Left kidney (tissue), 8 donors: ENCODE measurements at places on chromosomes 3 and 15. TPM values are rescaled to one million over a fixed set of nuclear protein-coding genes. Genes with fewer than 3 reads are reported as not detected.

DNA sequence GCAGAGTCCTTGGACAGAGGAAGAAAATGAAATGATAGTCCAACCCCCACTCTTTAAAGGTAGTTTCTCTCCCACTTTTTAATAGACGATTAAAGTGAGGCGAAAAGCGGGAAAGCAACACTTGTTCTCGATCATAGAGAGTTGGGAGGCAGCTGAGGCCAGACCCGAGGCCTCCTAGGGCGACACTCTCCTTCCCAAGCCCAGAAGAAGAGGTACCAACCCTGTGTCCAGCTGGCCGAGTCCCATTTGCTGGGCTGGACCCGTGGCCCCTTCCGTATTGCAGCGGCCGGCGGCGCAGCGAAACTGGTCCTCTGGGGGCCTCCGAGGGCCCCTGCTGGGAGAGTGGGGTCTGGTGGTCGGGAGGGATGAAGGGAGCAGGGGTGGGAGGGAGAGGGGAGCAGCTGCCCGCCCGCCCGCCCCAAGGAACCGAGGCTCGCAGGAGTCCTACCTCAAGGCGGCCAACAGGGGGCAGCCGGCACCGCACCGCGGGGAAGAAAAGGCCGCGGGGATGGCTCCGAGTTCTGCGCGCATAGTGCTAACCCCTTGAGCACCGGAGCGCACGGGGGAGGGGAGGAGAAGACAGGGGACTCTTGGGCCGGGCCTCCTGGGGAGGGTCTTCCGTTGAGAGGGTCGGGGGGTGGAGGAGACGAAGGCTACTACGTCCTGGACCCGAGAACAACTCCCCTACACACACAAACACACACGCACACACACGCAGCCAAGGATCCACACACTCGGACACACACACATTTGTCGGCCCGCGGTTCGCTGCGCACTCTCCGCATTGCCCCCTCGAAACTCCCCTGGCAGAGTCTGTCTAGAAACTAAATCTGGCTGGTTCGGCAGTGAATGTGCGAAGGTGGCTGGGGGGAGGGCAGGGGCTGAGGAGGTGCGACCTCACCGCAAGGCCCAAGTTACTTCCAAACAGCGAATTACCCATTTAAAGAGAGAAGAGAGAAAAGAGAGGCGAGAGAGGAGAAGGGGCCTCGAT, 2.0 kb downstream of the WNT5A start:
- DNase-seq: peak; percentile 84

The VPS39 gene
- polyA plus RNA-seq: 98.5 TPM

The SLC28A1 gene
- 7.5 TPM for polyA plus RNA-seq

GRCh38 chr3:187015903-187016638, 85.7 kb downstream of the ST6GAL1 start:
- no peak for DNase-seq

DNA sequence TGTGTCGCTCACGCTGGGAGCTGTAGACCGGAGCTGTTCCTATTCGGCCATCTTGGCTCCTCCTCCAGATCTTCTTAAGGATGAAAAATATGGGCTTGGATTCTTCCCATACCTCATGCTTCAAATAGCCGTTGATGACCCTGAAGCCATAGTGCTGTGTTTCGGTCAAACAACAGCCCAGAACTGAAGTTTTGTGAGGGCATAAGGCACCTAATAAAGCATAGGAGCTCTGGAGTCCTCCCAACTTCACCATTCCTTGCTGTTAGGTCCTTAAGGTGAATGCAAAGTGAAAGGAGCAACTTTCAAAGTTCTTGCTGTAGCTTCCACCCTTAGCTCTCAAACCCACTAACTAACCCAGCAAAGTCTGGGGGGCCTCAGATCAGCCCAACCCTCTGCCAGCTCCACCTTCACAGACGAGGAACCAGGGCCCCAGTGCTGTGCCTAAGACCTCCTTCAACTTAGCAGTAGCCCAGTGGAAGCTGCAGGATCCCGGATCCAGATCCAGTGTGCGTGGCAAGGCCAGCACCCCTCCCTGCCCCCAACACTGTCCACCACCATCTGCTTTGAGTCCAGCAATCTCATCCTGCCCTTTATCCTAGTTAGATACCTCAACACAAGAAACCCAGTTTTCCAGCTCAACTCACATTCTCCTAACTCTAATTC, at the start of gene GRK7:
Gene GRK7 (plus strand): TSS at position 321 of the 663 bp plus-strand sequence. CDS start 14,877 bp downstream, outside the sequence.
- DNase-seq: no peak

The LYSMD4 gene
- polyA plus RNA-seq: 15.6 TPM

The SEMA6D gene
- polyA plus RNA-seq: 41.4 TPM

DNA sequence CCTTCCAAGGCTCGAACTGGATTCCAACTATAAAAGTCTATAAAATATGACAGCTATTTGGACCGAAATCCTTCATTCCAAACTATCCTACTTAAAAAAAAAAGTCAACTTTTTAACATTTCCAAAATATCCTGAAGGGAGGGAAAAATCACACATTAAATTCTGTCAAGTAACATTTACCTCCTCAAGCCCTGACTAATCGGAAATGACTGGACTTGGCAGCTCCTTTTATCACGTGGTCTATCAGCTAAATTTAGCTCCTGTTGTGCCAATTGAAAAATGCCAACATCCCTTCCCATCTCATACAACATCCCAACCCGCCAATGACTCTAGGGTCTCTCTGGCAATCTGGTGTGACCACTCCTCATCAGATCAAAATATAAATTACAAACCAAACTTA, 297.9 kb downstream of the FHIT start:
- no peak for DNase-seq

DNA sequence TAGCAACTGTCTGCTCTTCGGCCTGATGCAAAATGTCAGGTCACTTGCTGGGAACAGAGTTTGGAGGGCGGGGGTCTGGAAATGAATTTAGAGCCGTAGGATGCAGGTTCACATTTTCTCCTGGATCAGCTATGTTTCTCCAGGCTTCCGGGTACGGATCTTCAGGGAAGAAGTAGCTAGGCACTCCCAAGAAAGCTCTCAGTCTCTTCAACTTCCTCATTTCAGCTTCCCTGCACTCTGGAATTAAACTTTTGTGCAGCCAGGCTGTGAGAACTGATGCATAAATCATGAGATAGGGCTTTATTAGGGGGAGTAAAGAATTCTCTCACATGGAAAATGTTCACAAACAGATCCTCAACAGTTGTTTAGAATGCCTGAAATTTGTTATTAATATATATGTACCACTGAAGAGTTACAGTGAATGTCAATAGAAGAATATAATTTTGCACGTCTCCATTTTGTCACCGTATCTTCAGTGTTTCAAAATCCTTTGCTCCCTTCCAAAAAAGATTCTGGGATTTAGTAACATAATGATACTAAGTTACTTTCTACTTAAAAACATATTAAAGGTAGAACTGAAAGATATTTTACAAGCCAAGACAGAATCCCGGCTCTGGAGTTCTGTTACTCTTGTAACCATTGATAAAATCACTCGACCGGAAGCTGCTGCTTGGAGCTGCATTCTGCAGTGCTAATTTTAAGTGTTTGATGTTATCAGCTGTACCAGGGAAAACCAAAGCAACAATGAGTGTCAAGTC, 178.5 kb upstream of the P2RY1 start:
- peak; percentile 38 for DNase-seq

The LTK gene
- 1.7 TPM for polyA plus RNA-seq

The ZDHHC23 gene
- polyA plus RNA-seq: 20.9 TPM

DNA sequence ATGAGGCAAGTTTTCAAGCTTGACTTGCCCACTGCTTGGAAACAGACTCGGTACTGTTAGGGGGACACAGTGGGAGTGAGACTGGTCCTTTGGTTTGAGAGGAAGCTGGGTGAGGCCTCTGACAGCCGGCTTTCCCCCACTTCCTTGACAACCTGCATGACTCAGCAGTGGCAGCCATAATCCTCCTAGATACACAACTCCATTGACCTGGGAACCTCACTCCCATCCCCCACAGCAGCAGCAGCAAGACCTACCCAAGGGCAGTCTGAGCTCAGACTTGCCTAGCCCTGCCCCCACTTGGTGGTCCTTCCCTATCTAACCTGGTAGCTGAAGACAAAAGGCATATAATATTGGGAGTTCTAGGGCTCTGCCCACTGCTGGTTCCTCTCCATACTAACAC, 1043.5 kb upstream of the ALCAM start:
- DNase-seq: no peak

- no peak for DNase-seq
These were observed 54.1 kb upstream of the PPIB start for GRCh38 chr15:64216730-64217428.

DNA sequence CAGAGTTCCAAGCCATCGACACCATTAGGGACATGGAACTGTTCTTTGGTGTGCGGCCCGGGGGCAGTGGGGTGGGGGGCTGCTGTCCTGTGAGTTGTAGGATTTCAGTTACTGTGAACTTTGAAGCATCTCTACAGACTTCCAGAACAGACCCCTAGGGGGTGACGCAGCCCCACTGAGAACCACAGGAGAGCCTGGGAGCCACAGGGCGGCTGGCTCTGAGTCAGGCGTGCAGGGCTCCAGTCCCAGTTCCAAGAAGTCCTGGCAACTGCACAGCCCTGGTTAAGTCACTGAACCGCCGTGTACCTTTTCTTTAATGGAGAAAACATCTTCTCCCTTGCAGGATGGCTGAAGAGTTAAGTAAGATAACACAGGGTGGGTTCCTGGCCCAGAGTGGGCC, 23.5 kb upstream of the LRTM1 start:
- DNase-seq: peak; percentile 59

- no peak for DNase-seq
These were observed 502.3 kb upstream of the ADAMTS9 start for GRCh38 chr3:65190111-65190510.

- no peak for DNase-seq
These were observed 29.0 kb upstream of the NR2E3 start for GRCh38 chr15:71781179-71781964.

DNA sequence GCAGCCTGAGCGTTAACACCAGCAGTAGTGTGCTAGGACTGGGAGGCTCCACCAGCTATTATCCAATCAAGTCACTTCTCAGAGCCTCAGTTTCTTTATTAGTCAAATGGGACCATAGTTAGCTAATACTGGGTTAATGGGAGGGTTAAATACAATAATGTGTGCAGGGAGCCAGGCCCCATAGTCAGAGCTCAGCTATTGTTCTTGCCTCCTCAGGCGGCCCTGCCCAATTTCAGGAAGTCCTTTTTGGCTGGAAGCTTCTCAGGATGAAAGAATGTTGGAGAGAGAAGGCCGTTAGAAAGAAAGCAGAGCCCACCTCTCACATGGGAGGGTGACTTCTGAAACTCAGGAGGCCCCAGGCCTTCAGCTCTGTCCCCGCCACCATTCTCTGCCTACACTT, 39.5 kb upstream of the SMAD6 start:
- no peak for DNase-seq

- DNase-seq: no peak
These were observed 87.5 kb downstream of the ADAMTS17 start for GRCh38 chr15:100254285-100254684.

GRCh38 chr15:74377831-74378766, 10.7 kb upstream of the CYP11A1 start:
- DNase-seq: no peak
